ENCODE measurements at places on chromosomes 11 and 22. TPM values are rescaled to one million over a fixed set of nuclear protein-coding genes. Genes with fewer than 3 reads are reported as not detected.

Gene ANO5
- total RNA-seq = 6.7 TPM

Gene TUBGCP6
- total RNA-seq = 36.3 TPM

Gene FOSL1
- 20.5 TPM for total RNA-seq

Gene DEFB131B
- not detected for total RNA-seq

Gene NRXN2
- total RNA-seq = 8.6 TPM

Gene VPREB1
- total RNA-seq = not detected

Gene CD6
- total RNA-seq = 0.53 TPM

Gene POTEH
- total RNA-seq = not detected

Gene BCO2
- 1.0 TPM for total RNA-seq

Gene MS4A7
- 0.25 TPM for total RNA-seq

Gene CNGA4
- total RNA-seq = 0.50 TPM

Gene MAP6
- total RNA-seq = 0.27 TPM

Gene RASGRP2
- 40.3 TPM for total RNA-seq

Gene SYT8
- not detected for total RNA-seq

Gene SLCO2B1
- total RNA-seq = 0.57 TPM

Gene NDUFV1
- total RNA-seq = 201 TPM

Gene CDKN1C
- 35.0 TPM for total RNA-seq

Gene KIRREL3
- total RNA-seq = 0.76 TPM

Gene LRRN4CL
- total RNA-seq = 0.16 TPM

Gene NAALADL1
- total RNA-seq = 6.1 TPM

Gene STARD10
- 32.0 TPM for total RNA-seq

Gene EHBP1L1
- total RNA-seq = 11.8 TPM

Gene SEPTIN3
- total RNA-seq = 24.0 TPM

Gene EIF4ENIF1
- 23.6 TPM for total RNA-seq

Gene RAB1B
- total RNA-seq = 125 TPM

Gene LDHAL6A
- not detected for total RNA-seq

Gene SCGB1D2
- not detected for total RNA-seq

Gene MOGAT2
- 0.11 TPM for total RNA-seq

Gene MAPK1
- total RNA-seq = 95.9 TPM

Gene HTR3B
- total RNA-seq = not detected

Gene MIOX
- total RNA-seq = 0.41 TPM

Gene ENTHD1
- not detected for total RNA-seq

Gene DCHS1
- 12.6 TPM for total RNA-seq

Gene FOLR3
- 0.25 TPM for total RNA-seq

Gene HTR3A
- 4.1 TPM for total RNA-seq

Gene CRYBB2
- not detected for total RNA-seq

Gene NAV2
- 42.8 TPM for total RNA-seq

Gene TMEM86A
- 1.3 TPM for total RNA-seq

Gene FIBIN
- 0.37 TPM for total RNA-seq

Gene OR5P2
- total RNA-seq = not detected

Gene AMPD3
- 7.1 TPM for total RNA-seq

Gene PDGFD
- 2.9 TPM for total RNA-seq

Gene CARD10
- total RNA-seq = 17.5 TPM
